Dermis blood vessel endothelial cell (primary cell): ENCODE measurements at places on chromosomes 2 and 18.

- DNase-seq = no peak
These were observed 87.4 kb downstream of the RPRM start for GRCh38 chr2:153391131-153391530.

- peak; percentile 79 for DNase-seq
These were observed 89.4 kb upstream of the MAP2 start for GRCh38 chr2:209334188-209335017.

DNA sequence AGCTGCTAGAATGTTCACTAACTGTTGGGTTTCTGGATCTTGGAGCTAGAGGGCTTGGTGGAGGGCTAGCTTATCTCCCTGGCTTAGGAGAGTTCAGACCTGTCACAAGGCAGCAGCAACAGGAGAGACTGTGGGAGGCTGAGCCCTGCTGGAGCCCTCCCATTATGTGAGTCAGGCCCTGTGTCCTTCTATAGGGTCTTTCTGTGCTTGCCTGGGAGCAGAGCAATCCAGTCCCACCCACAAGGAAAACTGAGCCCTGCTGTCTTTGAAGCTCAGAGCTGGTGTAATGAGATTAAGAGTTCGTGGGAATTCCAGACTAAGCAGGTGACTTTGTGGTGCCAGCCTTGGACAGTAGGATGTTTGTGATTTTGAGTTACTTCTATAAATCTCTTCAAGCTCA lies 249.0 kb downstream of the TTC32 start:
- DNase-seq = no peak

- no peak for DNase-seq
These were observed 35.7 kb upstream of the ALPP start for GRCh38 chr2:232342635-232343565.

- DNase-seq = no peak
These were observed 569.1 kb downstream of the ARHGAP15 start for GRCh38 chr2:143698352-143698751.

- DNase-seq = no peak
These were observed 378.7 kb downstream of the PARD3B start for GRCh38 chr2:204923957-204924356.

DNA sequence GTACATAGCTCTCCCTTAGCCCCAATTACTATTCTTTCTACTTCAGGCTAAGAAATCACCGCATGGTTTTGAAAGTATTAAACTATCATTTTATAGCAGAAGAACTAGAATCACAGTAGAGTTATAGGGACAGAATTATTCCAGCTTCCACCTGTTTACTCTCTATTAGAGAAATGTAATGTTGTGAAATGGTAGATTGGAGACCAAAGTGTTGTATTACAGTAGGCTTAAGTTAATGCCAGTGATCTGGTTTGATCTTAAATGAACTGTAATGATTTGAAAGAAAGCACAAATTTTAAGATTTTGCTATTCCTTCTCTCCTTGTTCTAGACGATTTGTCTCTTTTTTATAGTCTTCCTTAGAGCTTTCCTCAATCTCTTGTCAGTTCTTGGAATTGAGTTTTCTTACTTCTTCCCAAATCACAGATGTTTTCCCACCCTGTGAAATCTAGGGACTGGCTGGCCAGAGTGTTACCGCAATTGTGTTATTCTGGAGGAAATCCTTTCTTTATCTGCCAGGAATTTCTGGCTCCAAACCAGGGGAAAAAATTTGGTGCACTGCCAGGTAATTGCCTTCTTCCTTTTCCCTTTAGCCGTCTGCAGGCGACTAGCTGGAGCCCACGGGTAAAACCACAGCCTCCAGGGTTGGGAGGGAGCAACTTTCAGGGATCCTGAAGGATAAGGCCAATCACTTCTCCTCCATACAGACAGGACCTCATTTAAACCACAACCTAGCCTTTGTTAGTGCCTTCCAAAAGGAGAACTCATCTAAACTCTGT lies 51.7 kb downstream of the NOP58 start:
- peak; percentile 98 for DNase-seq

DNA sequence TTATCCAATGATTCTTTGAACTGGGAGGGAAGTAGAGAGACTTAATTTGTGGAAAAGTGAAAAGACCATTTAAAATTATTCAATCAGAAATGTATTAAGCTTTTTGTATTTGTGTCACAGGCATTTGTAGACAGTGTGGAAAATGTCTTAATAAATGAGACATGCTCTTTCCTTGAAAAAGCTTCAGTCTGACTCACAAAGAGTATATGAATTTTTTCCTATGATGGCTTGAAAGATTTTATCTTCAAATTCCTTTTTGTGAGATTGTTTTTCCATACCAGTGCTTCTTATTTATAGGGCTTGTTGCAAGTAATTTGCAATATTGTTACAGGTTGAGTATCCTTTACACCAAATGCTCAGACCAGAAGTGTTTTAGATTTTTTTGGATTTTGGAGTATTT lies 39.5 kb downstream of the STON1 start:
- no peak for DNase-seq

GRCh38 chr2:187364696-187365095 lies 83.4 kb downstream of the CALCRL start:
- DNase-seq = no peak

DNA sequence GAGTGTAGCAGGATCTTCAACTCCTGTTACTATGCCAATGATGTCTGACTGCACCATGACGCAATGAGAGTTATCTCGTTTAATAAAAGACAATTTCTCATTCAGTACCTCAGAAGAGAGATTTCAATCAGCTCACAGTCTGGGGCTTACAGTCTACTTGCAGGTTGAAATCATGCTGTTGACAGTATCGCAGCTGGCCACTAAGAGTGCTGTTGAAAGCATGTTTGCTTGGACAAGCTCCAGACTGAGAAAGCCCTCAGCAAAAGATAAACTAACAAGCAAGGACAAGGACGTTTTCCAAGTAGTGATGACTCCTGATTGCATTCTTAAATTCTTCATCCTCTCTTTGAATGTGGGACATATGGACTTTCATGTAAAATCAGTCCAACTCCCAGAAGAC lies 145.2 kb upstream of the SYT4 start:
- DNase-seq = no peak

DNA sequence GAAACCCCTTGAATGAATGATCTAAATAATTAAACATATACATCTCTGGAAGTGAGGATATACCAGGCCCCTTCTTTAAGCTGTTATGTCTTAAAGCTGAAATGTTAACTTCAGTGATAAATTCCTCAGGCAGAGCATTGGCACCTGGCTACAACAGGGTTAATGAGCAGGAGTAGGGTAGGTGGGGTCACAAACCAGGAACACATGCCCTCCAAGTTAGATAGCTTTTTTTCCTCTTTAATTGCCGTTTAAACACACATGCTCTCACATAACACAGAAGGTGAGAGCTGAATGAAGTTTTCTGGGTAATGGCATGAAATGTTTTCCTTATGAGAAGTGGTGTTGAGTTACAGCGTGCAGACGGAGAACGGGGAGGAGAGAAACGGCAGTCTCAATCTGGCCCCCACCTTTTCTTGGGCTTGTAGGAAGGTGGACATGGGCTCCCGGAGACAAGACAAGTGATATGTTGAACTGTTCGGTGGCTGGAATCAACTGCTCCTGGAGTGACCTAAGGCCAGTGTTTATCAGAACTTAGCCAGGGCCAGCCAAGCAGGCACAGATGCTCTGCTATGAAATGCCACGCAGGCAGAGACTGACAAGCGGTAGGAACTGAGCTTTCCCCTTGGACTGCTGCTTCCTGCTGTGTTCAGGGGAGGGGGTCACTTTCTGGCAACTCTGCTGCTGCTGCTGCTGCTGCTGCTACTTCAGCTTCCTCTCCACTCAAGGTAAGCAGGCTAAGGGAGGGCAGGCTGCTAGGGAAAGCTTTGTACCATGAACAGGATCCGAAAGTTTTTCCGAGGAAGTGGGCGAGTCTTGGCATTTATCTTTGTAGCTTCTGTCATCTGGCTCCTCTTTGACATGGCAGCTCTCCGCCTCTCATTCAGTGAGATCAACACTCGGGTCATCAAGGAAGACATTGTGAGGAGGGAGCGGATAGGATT lies at the start of gene GALNT5:
GALNT5 (plus strand) TSS at position 394 of the 941 bp plus-strand sequence; CDS start at position 772, 378 bp downstream.
- DNase-seq = no peak
